ENCODE measurements at places on chromosomes 11 and 22.

- no peak for DNase-seq
Observed at GRCh38 chr22:23384431-23384830, 195.7 kb downstream of the IGLL1 start.

DNA sequence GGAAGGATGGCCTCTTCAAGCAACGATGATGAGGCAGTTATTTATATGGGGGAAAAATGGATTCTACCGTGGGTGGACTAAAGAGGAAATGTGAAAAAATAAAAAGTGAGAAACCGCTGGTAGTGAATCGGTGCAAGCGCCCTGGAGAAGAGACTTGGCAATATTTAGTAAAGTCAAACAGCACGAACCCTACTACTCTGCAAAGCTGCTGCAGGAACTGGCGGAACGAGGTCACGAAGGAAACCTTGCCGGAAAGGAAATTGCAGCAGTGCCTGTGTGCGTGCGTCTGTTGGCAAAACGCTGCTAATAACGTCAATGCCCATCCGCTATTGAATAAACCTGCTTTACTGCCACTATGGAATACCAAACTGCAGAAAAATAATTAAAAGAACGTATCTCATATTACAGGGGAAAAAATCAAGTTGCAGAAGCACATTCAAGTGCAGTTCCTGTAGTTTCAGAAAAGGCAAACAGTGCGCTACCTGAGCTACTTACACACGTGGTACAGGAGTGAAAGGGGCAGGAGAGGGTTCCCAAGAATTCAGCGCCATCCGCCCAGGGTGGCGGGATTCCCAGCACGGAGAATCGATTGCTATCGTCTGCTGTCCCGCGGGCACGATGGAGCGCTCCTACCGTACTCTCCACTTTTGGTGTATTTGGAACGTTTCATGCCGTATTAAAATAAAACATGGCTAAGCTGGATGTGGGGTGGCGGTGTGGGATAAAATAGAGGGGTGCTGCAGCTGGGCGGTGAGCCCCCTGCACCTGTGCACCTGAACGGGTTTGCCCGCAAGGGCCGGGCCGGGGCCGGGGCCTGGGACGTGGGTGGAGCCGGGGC lies 585 bp upstream of the NADSYN1 start:
- DNase-seq = peak; percentile 13

DNA sequence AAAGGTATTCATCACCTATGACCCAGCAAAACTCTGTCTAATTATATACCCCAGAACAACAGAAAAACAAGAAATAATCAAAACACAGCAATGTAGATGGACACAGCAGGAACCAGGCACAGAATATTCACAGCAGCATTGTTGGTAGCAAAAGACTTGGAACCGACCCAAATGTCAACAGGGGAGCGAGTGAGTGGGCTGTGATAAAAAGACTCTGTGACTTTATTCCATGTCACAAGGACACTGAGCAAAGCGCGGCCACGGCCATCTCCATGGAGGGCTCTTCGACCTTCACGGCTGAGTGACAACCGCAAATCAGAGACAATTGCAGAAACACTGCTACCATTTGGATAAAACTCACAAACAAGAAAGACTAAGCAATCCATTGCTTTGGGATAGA lies 1373.1 kb downstream of the TBC1D22A start:
- no peak for DNase-seq

DNA sequence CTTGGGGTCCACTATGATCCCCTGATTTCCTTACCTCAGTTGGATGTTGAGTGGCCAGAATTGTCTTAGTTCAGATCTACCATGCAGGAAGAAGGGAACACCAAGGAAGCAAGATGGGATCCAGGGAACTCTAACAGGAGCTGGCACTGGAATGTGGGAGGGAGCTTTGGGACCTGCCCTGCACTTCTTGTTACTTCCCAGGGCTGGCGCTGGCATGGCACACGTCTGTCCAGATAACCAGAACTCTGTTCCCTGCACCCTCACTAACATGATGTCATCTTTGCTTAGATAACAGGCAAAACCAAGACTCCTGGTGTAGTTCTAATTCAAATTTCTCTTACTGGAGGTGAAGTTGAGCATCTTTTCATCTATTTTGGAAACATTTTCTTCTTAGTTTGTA lies 550.0 kb downstream of the MN1 start:
- DNase-seq = no peak

GRCh38 chr11:116276051-116277044 lies 496.4 kb downstream of the BUD13 start:
- peak; percentile 56 for DNase-seq

- no peak for DNase-seq
Observed at GRCh38 chr11:65491614-65492386, 7.0 kb upstream of the MALAT1 start.

GRCh38 chr22:32917577-32918354 lies 116.3 kb downstream of the TIMP3 start:
- DNase-seq = no peak

- no peak for DNase-seq
Observed at GRCh38 chr11:71336996-71337754, 84.8 kb upstream of the SHANK2 start.

DNA sequence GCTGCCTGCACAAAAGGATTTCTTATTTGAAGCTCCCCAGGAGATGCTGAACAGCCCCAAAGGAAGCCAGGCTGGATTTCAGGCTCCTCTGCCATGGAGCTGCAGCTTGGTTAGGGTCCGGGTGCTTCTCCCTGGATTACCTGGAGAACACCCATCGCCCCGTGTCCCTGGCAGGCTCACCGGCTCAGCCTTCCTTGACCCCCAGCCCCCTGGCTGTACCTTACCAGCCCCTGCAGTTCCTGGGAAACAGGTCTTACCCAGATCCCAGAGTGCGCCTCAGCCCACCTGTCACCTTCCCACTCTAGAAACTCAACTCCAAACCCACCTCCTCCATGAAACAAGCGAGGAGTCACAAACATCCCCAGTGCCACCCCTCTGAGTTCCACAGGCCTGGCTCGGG lies 45.3 kb upstream of the CD5 start:
- no peak for DNase-seq

DNA sequence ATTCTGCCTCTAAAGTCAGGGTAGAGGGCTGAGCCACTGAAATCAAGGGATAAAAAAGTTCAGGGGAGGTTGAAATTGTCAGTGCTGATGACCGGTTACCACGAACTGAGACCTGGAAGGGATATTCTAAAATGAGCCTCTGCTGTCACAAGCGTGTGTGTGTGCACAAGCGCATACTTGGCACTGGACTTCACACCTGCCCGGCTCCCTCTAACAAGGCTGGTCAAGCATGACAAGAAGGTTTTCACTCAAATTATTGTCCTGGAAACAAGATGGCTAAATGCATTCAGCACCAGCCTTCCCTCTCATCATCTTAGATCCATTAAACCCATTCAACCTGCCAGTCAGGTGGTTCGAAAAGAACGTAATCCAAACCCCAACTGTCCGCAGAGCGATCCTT lies 54.8 kb upstream of the CECR2 start:
- DNase-seq = no peak

DNA sequence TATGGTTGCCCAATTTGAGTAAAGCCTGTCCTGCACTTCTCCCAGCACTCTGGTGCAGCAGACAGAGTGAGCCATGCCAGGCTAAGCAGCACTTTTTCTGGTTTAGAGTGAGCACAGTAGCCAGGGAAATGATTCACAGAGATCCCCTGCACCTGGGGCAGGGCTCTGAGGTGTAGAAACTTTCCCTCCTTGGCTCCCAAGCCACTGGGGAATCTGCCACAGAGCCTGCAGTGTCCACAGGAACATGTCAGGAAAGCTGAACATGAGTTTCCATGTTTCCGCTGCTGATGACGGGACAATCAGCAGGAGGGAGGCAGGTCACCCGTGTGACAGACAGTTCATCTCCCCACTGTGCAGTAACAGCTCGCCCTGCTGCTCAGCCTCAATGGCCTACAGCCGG lies 429.9 kb upstream of the B3GAT1 start:
- DNase-seq = no peak

GRCh38 chr11:129723761-129724162 lies 91.9 kb upstream of the TMEM45B start:
- no peak for DNase-seq

- DNase-seq = peak; percentile 29
Observed at GRCh38 chr11:69670158-69670845, 4.9 kb downstream of the LTO1 start.

- no peak for DNase-seq
Observed at GRCh38 chr11:76802621-76803020, 19.5 kb downstream of the TSKU start.

DNA sequence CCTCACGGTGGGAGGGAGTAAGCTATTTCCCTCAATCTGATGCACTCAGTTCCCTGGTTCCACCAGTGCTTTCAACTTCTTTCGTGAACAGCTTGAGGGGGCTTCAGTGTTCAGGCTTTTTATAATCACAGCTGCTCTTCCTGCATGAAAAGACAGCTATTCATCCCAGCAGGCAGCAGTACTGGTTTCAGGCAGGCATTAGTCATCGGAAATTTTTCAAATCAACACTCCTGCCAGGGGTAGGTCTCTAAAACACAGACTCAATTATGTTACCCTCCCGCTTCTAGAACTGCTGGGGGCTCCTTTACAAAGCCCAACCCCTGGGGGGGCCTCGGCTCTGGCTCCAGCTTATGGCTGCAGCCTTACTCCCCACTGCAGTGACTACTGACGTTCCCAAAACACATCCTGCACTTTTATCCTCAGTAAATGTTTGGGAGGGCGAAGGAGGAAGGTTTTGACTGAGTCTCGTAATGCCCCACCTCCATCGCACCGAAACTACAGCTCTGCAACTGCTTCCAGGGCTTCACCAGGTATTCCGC lies 5.8 kb downstream of the POLDIP3 start:
- no peak for DNase-seq

DNA sequence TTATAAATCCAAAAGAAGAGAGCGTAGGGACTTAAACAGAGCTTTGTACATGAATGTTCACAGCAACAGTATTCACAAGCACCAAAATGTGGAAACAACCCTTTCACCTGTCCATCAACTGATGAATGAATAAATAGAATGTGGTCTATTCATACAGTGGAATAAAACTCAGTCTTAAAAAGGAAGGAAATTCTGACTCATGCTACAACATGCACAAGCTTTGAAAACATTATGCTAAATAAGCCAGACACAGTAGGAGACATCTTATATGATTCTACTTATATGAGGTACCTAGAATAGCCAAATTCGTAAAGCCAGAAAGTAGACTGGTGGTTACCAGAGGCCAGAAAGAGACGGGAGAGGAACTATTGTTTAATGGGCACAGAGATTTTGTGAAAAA lies 74.3 kb downstream of the SHANK2 start:
- DNase-seq = no peak

DNA sequence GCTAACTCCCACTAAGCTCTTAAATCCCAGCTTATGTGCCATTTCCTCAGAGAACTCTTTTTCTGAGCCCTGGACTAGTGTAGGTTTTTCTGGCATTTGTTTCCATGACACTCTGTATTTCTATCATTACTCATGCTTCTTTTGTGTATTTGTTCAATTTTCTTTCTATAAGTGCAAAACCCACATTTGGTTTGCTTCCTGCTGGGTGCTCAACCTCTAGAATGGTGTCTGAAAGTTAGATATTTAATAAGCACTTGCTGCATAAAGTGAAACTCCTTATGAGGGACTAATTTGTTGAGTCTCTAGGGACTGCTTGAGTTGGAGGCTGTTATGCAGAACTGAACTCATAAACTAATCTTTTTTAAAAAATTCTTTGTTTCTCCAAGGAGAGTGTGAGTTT lies 68.6 kb downstream of the SYT9 start:
- no peak for DNase-seq

DNA sequence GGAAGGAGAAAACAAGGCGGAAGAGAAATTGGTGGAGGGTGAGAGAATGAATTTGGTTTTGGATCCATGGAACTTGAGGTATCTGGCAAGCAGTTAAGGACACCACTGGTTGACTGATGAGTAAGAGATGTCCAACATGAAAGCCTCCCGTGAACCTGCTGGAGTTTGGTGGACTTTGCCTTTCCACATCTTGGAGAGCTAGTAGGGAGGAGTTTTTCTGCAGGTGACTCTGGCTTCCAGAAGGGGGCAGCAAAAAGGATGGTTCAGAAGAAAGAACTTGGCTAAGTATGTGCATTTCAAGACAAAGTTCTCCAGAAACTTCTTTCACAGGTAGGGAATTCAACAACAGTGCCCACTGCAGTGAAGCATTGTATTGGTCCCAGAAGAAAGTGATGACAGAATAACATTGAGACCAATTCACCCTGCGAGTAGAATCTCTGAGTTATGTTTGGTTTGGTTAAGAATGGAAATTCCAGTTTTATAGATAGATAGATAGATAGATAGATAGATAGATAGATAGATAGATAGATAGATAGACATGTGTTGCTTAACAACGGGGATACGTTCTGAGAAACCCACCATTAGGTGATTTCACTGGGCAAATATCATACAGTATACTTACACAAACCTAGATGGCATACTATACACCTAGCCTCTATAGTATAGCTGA lies 28.5 kb downstream of the DCDC1 start:
- DNase-seq = no peak

- DNase-seq = no peak
Observed at GRCh38 chr22:30887453-30887852, 81.1 kb downstream of the MORC2 start.

GRCh38 chr22:27409299-27409698 lies 392.3 kb downstream of the MN1 start:
- no peak for DNase-seq

DNA sequence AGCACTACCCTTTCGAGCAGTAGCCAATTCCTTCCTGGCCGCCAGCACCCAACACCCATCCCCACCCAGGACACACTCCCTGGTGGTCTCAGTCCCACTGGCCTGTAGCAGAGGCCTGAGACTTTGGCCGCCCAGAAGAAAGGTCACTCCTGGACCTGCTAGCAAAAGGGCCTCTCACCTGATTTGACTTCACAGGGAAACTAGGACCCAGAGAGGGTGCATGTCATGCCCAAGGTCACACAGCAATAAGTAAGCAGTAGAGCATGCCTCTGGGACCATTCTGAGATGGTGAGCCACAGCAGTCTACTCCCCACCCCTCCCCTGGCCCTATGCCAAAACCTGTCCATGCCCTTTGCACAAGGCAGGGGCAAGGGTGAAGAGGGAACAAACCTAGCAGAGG lies 7.3 kb downstream of the ARRB1 start:
- DNase-seq = no peak

DNA sequence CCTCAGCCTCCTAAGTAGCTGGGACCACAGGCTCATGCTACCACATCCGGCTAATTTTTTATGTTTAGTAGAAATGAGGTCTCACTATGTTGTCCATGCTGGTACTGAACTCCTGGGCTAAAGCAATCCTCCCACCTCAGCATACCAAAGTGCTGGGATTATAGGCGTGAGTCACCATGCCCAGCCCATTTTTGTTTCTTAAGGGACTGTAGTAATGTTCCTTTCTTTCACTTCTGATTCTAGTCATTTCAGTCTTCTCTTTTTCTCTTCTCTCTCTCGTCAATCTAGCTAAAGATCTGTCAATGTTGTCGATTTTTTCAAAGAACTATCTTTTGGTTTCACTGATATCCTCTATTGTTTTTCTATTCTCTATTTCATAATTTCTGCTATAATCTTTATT lies 111.0 kb upstream of the APOA1 start:
- no peak for DNase-seq
